ENCODE measurements at places on chromosomes 6 and 20. TPM values are rescaled to one million over a fixed set of nuclear protein-coding genes. Genes with fewer than 3 reads are reported as not detected.

PPP1R3G gene
- 0.17 TPM for total RNA-seq

SALL4 gene
- 0.08 TPM for total RNA-seq

C4B gene
- 5.7 TPM for total RNA-seq

SSTR4 gene
- total RNA-seq = not detected

EYS gene
- total RNA-seq = not detected

GATA5 gene
- not detected for total RNA-seq

TRIM31 gene
- not detected for total RNA-seq

C20orf202 gene
- total RNA-seq = 0.25 TPM

GHRH gene
- not detected for total RNA-seq

DEFB125 gene
- not detected for total RNA-seq

PTCHD4 gene
- not detected for total RNA-seq

AVP gene
- not detected for total RNA-seq

APOBEC2 gene
- not detected for total RNA-seq

RIPOR2 gene
- 181 TPM for total RNA-seq

HCRTR2 gene
- total RNA-seq = not detected

TUBB2A gene
- total RNA-seq = 1.9 TPM

POPDC3 gene
- not detected for total RNA-seq

GTSF1L gene
- not detected for total RNA-seq

FAM83D gene
- 14.4 TPM for total RNA-seq

CASS4 gene
- 18.7 TPM for total RNA-seq

KCNG1 gene
- not detected for total RNA-seq

ZFP57 gene
- 13.5 TPM for total RNA-seq

SLC17A1 gene
- not detected for total RNA-seq

TAGAP gene
- total RNA-seq = 112 TPM

ERVFRD-1 gene
- not detected for total RNA-seq

SMLR1 gene
- total RNA-seq = not detected

MBOAT1 gene
- 14.8 TPM for total RNA-seq

KPNA5 gene
- 35.0 TPM for total RNA-seq

MANEA gene
- total RNA-seq = 17.9 TPM

DLL1 gene
- 15.2 TPM for total RNA-seq

Data from activated naive CD8-positive, alpha-beta T cell treated with anti-CD3 and anti-CD28 coated beads, Interleukin-2, amount 10 ng/mL, durations not matched to agents 7 days and 5 days (primary cell).